ENCODE measurements at places on chromosomes 11 and 22.
A peak's percentile ranks its signal among the peaks of the same experiment; 100 is the strongest.

DNA sequence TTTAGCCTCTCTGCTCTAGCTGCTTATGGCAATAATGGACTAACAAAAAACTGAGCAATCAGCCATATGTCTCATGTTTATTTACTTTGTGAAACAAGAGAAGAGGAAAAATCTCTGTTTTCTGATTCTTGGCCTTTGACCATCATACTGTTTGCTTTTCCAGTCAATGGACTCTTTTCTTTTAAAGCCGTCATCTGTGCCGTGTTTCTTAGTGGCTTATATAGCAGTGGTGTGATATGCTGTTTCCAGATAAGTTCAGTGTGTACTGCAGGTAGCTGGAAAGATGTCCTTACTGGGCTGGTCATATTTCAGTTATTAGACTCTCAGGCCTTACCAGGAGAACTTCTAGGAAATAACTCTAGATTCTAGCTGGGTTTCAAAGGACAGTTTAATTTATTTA is 33.6 kb upstream of the TECTA start:
- DNase-seq: no peak

- DNase-seq: no peak
Observed at GRCh38 chr11:69287968-69288882, 5.7 kb upstream of the MYEOV start.

DNA sequence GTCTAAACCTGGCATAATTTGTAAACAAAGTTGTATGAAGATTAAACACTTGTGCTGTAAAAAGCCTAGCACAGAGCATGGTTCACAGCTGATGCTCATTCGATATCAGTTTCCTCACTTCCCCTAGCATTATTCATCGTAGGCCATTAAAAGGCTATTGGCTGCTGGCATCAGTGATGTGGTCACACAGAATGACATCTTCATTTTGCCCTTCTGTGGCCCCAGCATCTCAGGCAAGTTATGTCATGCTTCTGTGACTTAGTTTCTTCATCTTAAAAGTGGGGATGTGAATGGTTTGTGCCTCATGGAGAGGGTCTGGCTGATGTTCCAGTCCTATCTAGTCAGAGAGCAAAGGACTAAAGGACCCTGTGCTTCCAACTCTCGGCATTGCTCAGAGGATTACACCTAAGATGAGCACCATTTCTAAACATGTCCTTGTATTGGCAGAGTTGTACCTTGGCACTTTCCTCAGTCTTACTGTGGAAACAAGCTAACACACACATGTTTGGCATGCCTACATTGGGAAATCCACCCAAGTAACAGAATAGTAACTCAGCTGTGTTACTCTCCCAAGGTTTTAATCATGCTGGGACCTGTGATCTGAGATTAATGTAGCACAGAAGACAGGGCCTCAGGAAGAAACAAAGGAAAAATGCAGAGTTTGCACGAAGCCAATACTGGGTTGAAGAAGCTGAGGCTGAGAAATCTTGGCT is 83.5 kb upstream of the OR9Q1 start:
- no peak for DNase-seq

DNA sequence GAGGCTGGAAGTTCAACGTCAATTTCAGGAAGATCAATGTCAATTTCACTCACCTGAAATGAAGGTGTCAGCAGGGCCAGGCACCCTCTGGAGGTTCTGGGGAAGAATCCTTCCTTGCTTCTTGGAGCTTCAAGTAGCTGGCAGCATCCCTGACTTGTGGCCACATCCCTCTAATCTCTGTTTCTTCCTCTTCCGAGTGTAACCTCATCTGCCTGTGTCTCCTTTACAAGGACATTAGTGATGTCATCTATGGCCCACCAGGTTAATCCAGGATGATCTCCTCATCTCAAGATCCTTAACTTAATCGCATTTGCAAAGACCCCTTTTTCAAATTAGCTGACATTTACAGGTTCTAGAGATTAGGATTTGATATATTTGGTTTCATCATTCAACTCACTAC is 240.8 kb upstream of the MTNR1B start:
- no peak for DNase-seq

DNA sequence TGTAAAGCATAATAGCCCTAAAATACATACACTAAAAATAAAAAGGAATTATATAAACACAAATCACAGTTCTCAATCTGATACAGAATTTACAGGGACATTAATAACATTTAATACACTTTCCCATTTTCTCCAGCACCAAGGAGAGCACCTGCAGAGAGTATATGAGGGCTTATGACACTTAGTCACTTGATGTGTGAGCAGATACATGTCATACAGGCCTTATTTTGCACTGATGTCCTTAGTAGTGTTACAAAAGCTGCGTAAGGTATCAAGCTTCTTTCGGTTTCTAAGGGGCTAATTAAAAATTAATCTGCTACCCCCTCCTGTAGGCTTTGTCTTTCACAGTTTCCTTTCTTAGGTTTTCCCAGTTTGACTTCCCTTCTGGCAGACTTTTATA is 61.3 kb downstream of the TRIM44 start:
- DNase-seq: no peak

DNA sequence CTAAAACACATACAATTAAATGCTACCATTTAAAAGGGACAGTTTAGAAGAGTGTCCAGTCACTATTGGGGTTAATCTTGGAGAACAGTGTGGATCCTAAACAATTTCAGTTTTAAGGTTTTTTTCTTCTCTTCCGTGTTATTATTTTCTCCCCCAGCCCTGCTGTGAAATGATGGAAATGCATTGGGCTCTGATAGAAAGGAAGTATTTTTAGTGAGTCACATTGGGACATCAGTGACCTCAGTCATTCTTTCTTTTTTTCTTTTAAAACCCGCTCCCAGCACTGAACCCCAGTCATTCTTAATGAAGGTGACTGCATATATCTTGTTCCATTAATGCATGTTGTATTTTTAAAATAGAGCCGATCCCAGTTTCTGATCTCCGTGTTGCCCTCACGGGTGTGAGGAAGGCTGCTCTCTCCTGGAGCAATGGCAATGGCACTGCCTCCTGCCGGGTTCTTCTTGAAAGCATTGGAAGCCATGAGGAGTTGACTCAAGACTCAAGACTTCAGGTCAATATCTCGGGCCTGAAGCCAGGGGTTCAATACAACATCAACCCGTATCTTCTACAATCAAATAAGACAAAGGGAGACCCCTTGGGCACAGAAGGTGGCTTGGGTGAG is 93.2 kb upstream of the OR4B1 start:
- no peak for DNase-seq

DNA sequence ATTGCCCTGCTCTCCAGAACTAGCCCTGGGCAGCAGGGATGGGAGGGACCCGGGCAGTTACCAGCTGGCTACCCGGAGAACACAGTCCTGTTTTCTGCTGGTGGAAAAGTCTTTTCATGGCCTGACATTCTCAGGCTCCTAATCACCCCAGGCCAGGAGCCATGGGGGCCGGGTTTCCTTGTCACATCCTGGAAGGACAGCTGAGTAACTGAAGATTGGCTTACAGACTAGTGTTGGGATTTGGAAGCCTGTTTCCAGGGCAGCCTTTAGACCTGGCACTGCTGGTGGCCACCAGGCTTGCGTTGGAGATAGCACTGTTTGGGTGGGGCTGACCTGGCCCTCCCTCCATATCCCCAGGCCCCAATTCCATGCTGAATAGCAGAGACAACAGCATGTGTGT is 349.0 kb downstream of the CTTN start:
- no peak for DNase-seq

GRCh38 chr11:10295064-10295901 is 1.3 kb upstream of the SBF2 start:
- no peak for DNase-seq

GRCh38 chr11:132099692-132100091 is 729.3 kb downstream of the NTM start:
- DNase-seq: peak; percentile 17

DNA sequence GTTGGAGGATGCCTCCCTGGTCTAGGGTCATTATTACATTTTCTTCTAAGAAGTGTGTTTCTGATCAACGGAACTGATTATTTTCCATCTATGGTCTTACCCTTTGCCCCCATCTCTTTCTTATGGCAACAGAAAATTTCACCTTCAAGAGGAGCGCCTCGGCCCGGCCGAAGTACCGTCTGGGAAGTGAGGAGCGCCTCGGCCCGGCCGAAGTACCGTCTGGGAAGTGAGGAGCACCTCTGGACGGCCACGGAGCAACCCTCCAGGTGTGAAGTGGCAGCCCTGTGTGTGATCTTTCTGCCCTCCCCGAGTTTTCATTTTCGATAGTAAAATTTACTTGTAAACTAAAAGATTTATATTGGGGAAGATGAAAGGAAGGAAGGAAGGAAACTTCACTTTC is 3.1 kb upstream of the APOBEC3C start:
- DNase-seq: no peak

- DNase-seq: no peak
Observed at GRCh38 chr22:48662476-48663135, 1165.1 kb downstream of the BRD1 start.

DNA sequence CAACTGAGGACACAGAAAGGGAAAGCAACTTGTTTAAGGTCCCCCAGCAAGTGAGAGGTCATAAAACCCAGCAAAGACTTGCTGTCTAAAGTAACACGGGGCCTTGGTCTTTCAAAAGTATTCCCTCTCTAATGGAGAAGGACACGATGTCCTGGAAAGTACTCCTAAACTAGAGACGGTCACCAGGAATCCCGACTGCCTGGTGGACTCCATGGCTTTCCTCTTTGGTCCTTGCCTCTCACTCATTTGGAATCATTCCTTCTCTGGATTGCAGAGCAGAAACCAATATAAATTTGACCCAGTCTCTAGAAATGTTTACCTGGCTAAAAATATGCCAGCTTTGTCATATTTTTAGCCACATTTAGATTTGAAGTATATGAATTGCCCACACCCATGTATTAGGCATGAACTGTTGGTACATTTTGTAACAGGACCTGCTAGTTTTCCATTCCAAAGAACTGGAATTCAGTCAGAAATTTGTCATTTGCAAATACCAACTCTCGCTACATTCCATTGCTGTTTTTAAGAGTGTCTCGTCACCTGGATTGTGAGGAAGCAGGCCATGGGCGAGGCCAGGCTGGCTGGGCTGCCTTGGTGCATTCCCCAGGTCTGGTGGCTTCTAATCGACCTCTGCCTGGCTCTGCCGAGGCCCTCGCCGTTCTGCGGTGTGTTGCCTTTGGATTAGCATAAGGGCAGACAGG is 12.9 kb downstream of the NAV2 start:
- no peak for DNase-seq

DNA sequence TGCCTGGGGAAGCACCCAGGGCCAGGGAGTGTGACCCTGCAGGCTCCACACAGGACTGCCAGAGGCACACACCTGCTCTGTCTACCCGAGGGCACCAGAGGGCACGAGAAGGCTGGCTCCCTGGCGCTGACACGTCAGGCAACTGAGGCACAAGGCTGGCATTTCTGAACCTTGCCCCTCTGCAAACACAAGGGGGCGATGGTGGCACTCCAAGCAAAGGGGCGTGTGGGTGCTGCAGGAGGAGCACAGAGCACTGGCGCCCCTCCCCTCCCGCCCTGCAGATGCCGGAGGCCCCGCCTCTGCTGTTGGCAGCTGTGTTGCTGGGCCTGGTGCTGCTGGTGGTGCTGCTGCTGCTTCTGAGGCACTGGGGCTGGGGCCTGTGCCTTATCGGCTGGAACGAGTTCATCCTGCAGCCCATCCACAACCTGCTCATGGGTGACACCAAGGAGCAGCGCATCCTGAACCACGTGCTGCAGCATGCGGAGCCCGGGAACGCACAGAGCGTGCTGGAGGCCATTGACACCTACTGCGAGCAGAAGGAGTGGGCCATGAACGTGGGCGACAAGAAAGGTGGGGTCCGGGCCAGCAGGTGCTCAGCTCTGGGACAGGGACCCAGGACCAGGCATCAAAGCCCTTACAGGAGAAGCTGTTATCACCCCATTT is 20.8 kb upstream of the TXNRD2 start:
- DNase-seq: peak; percentile 56

DNA sequence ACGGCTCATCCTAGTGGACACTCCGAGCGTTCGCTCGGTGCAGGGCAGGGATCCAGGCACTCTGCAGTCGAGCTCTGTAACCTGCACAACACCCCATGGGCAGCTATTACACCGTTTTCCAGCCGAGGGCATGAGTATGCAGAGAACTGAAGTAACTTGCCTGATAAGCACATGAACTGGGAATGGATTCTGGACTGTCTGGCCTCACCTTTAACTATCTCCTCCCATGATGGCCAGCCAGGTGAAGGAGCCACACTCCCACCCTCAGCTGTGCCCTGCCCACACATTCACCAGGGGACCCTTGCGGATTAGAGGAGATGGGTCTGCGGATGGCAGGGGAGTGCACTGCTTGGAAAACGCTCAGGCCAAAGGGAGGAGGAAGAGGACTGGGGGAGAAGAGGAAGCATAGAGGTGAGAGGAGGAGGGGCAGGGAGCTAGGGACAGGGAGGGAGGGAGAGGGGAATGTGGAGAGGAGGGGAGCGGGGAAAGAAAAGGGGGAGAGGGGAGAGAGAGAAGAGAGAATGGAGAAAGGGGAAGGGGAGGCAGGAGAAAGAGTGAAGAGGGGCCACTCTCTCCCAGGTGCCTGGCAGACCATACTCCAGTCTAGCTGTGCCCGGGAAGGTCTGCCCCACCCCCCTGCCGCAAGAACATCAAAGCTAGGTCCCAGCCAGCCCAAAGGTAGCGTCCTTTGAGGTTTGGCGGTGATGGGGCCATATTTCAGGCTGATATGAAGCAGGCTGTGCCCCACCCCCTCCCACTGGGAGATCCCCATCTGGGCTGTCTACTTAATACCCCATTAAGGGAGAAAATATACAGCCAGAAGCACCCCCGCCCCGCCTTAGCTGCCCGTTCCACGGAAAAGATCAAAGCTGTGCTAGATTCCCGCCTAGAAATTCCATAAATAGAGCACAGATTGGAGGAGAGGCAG is 33.2 kb upstream of the TCF20 start:
- no peak for DNase-seq

GRCh38 chr11:63599211-63600122 is 14.8 kb downstream of the PLAAT3 start:
- no peak for DNase-seq

- no peak for DNase-seq
Observed at GRCh38 chr11:82225930-82226329, 507.7 kb downstream of the FAM181B start.

GRCh38 chr22:37526376-37526775 is 7.2 kb upstream of the CARD10 start:
- no peak for DNase-seq

- no peak for DNase-seq
Observed at GRCh38 chr11:74138021-74138420, 32.8 kb downstream of the C2CD3 start.

GRCh38 chr11:66971488-66971887 is 3.6 kb upstream of the C11orf86 start:
- DNase-seq: no peak

Data from HL-60 (cell line).